GM20000 (cell line): ENCODE measurements at places on chromosomes 5 and 9.

- no peak for DNase-seq
Measured at GRCh38 chr5:74594137-74595040, 46.1 kb downstream of the ENC1 start.

DNA sequence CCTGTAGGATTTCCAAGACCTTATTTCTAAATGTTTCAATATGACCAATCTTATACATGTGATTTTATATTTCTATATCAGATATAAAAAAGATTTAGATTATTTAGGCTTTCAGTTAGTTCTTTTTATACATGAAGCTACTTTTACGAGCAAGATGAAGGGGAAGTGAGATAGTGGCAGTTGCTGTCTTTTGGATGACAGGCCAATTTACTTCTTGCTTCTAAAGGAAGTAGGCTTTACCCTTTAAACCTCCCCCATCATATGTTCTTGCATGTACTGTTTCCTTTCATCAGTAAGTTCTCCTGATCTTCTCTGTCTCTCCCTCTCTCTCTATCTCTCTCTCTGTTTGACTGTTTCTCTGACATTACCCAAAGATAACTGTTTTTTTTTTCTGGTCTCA is 4.0 kb upstream of the TYRP1 start:
- no peak for DNase-seq

GRCh38 chr9:37425298-37425752 is 2.8 kb downstream of the GRHPR start:
- DNase-seq: no peak

DNA sequence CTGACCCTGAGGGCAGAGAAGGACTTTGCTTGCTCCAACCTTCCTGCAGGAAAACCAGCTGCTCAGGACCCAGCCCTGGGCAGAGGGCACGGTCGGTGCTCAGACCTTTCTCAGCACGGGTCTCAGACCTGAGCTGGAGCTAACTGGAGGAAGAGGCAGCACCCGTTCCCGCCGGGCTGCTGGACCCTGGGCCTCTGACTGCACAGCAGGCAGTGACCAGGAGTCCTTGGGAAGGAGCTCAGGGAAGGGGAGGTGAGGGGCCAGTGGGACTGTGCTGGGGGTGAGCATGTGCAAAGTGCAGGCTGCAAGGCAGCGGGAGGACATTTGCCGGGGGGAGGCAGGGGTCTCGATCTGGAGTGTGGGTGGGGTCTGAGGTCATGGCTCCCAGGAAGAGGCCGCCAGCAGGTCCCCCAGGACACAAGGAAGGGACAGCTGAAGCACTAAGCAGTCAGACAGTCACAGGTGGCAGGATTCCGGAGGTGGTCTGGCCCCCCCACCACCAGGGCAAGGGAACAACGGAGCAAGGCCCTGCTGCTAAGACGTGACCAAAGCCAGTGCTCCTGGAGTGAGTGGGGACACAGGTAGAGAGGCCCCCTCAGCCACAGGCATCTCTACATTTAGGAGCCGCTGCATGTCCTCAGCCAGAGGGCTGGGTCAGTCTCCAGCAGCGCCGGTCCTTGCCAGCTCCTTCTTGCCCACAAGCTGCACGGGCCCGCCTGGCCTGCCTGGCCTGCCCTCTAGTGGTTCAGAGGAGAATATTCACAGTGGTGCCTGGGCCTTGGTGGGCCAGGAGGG is 4.8 kb upstream of the DPM2 start:
- DNase-seq: peak; percentile 76

- no peak for DNase-seq
Measured at GRCh38 chr5:143634689-143635088, 177.3 kb upstream of the HMHB1 start.

GRCh38 chr5:132526290-132526973 is 16.9 kb downstream of the IL5 start:
- DNase-seq: peak; percentile 56
